ENCODE measurements at places on chromosomes 5 and 9.

DNA sequence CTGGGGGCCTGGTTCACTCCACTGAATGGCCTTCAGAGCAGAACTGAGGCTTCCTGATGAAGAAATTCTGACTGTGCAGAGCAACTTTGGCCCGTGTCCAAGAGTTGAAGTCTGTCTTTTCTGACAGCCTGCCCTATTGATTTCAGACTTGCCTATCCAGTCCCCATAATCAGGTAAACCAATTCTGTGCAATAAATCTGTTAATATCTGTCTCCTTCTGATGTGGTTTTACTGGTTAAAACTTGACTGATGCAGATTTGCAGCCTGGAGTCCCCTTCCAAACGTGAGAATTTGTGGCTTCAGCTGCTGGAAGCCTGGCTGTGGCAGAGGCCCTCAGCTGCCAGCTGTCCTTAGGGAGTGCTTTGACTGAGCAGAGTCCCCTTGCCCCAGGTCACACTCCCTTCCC lies 283.9 kb upstream of the ANKRD55 start:
- DNase-seq, result no peak

GRCh38 chr5:98510143-98510985 lies 263.1 kb upstream of the RGMB start:
- DNase-seq, result no peak

DNA sequence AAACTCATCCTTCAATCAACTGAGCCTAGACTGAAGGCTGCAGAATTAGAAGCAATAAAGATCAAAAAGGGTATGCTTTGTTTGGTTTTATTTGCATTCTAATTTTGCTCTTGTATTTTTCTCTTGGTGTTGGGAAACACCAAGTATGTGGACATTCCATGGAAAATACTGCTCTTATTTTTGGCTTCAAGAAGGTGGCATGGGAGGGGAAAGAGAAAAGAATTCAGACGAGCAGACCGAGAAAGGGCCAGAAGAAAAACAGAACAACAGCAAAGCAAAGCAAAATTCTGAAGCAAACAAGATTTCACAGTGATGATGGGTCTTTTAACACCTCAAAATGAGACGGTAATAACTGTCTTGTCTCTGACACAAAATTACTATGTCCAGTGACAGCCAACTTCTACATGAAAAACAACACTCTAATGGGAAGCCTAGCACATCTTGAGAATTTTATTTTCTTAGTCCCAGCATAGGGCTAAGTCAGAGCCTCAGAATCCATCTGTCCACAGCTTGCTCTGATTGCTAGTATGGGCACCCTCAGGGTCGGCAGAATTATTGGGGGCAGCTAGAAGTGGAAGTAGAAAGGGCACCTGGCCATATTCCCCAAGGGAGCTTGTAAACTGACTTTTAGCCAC lies 26.8 kb downstream of the FREM1 start:
- no peak for DNase-seq

DNA sequence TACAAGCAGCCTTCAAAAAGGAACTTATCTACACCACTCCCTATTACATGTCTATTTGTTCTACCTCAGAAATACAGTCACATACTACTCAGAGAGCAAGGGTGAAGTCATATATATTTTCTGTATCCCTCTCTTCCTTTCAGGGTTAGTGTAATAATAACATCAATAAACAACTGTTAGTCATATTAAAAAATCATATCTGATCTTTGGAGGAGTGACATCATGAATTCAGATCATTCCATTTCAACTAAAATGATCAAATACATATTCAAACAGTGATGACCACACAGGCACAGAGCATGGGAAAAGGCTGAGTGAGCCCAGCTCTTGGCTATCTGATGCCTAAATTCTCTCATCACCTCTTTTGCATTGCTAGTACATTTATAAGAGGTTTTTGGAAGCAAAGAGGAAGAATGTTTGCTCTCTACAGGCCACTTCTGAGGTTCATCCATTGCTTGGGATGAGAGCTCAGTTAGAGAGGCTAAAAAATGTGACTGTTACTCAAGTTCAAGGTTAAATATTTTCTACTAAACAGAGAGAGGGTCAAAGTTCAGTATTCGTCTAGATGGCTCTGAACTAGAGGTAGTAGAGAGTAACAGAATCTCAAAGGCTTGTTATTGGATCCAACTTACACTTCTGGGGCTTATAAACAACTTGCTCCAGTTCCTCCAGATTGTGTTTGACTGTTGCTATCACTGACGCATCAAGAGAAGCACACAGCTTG lies 39.0 kb downstream of the RIGI start:
- DNase-seq, result no peak

GRCh38 chr9:112711050-112711689 lies 6.7 kb downstream of the INIP start:
- no peak for DNase-seq

DNA sequence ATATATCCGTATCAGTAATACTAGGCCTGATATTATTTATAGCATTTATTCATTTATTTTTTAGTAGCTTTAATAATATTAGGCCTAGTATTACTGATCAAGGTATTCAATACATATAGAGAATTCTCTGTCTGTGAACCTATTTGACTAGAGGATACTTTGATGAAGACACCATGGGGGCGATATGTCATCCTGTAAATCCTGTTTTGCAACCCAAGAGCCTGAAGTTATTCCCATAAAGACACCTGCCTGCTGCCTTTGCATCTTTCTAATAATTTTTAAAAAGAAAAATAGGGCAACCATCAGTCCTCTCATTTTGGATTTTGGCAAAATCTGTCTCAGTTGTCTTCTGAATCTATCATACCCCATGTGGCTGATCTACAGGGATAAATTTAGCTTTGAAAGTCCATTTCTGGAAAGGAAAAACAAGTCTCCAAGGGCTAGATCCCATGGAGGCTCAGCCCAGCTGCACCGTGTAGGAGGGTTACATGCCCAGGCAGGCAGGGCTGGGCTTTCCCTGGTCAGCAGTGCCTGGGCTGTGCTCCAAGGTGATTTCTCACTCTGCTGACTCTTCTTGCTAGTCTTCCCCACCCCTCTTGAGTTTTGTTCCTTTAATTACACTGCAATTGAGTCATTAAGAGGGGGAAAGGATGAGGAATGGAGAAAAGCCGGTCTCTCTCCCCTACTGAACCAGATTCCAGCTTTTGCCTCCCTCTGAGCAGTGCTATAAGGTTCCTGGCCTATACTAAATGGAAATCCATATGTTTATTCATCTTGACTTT lies 169.0 kb downstream of the TRIM32 start:
- no peak for DNase-seq

DNA sequence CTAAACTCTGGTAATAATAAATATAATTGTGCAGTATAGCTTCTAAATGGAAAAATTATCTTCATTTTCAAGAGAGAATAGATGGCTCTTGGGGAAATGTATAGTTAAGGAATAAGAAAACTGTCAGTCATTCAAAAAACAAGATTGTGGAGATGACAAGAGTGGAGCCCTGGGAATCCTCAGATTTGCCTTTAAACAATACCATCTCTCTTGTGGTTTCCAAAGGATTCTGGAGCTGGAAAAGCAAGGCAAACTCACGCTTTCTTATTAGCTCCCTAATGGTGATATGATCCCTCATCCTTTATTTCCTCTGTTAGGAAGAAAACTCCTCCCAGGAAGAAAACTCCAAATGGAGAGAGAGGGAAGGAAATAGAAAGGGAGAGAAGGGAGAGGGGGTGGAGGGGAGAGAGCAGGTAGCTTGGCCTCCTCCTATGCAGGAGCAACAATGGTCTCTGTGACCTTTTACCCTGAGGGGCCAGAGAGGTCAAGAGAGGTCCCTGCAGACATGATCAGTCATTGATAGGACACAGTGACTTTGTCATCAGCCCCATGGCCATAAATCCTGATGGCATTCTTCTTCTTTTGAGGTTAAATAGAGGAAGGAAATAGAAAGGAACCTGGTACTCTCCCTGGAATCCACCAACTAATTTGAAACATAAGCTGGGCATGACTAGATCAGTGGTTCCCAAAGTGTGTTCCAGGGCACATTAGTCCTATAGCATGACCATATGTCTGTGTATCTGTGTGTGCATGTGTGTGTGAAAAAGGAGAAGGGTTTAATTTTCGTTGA lies 312.2 kb downstream of the ARRDC3 start:
- DNase-seq, result no peak

All from sigmoid colon (tissue), 7 donors.